ENCODE measurements at places on chromosomes 7 and 10. TPM values are rescaled to one million over a fixed set of nuclear protein-coding genes. Genes with fewer than 3 reads are reported as not detected.
A peak's percentile ranks its signal among the peaks of the same experiment; 100 is the strongest.

The ADRB1 gene
- total RNA-seq = 12.9 TPM

The VAX1 gene
- total RNA-seq = 4.6 TPM

The CFAP58 gene
- 2.0 TPM for total RNA-seq

DNA sequence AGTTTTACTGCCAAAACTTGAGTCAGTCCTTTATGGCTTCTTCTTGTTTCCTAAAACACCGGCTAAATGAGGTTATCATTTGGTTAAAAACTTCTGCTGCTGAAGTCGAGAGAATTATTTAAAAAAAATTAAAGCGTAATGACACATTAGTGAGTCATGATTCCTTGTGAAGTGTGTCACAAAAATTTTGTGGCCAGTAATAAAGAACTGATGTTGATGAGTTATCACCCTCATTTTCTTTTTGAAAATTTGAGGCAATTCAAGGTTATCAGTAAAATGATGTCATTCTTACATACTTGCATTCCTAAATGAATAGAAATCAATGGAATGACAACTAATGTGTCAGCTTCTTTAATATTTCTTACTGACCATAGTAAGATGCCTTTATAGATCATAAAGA lies 427.4 kb downstream of the SORCS3 start:
- DNase-seq = no peak
- no peaks in the 10 kb centered on the region for H3K36me3 ChIP-seq
- peaks cover 2% of the 10 kb centered on the region for H3K27me3 ChIP-seq
- no peak overlapping the region for H3K4me3 ChIP-seq
- no peak overlapping the region for H3K27ac ChIP-seq
- H3K4me1 ChIP-seq = no peaks in the 10 kb centered on the region

DNA sequence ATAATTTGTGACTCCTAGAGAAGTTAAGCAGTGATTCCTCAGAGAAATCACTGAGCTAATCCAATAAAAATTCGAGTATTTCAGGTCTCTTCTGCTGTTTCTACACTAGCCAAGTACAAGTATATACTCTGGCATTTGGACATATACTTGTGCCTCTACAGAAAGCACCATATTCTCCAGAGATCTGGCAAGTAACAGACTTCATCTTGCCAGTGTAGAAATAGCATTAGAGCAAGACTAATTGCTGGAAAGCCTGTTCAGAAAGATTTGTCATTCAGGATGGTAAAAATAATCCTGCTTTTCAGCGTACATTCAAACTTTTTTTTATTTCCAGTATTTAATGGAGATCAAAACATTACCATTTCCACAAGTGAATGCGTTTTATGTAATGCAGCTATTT lies 410.8 kb upstream of the ETV1 start:
- H3K4me3 ChIP-seq = no peak overlapping the region
- H3K4me1 ChIP-seq = no peaks in the 10 kb centered on the region
- no peak overlapping the region for H3K27ac ChIP-seq

DNA sequence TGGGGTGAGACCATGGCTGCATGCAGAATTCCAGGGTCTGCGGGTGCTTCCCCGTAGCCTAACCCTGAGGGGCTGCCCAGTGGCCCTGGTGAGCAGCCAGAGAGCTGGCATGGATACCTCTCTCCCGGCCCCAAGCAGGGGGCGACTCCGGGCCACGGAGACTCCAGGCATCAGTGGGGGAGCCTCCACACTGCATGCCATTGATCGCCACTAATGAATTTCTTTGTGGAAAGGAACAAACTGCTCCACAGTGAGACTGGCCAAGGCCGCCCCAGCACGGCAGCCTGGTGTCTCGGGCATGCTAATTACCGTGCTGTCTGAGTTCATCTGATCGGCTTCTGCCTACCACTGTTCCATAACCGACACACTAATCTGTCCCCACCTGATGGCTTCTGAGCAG lies 184.4 kb downstream of the GRID1 start:
- peaks cover 13% of the 10 kb centered on the region for H3K27me3 ChIP-seq
- no peak for DNase-seq
- no peak overlapping the region for H3K27ac ChIP-seq
- H3K4me1 ChIP-seq = no peaks in the 10 kb centered on the region
- no peak overlapping the region for H3K4me3 ChIP-seq
- H3K36me3 ChIP-seq = no peaks in the 10 kb centered on the region

DNA sequence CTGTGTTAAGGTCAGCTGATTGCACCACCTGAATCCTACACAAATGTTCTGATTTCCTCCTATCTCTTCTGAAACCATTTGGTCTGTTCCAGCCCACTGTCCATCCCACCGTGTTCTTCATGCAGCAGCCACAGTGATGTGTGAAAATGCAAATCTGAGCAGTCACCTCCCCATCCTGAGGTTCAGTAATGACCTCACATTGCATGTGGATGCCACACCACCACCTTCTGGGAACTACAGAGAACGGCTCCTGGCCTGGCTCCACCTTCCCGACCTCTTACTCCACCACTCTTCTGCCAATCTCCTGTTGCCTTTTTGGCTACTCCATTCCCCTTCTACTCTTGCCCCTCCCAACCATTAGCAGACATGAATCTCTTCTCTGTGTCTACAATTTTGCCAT lies 244.4 kb downstream of the TNS3 start:
- H3K27me3 ChIP-seq = no peaks in the 10 kb centered on the region
- DNase-seq = no peak
- H3K4me3 ChIP-seq = no peak overlapping the region
- no peak overlapping the region for H3K27ac ChIP-seq
- H3K36me3 ChIP-seq = peaks cover 56% of the 10 kb centered on the region
- peaks cover 13% of the 10 kb centered on the region for H3K4me1 ChIP-seq

DNA sequence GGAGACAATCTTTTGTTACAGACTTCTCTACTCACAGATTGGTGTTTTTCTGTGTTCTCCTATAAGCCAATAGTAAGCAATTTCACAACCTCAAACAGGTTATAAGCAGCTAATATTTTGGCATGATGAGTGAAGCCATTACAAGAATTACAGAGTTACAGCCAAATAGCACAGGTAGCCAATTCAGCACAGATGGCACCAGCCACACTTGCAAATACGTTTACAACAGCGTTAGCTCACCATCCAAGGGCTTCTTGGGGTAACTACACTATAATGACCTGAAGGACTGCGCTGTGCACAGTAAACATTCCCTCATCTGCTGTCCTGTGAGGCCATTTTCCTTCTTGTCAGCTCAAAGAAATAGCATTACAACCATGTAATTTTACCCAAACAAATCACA lies 428.6 kb downstream of the TCERG1L start:
- no peak for DNase-seq
- no peak overlapping the region for H3K4me3 ChIP-seq
- H3K27ac ChIP-seq = no peak overlapping the region
- H3K36me3 ChIP-seq = no peaks in the 10 kb centered on the region
- no peaks in the 10 kb centered on the region for H3K4me1 ChIP-seq

- no peak for DNase-seq
- no peaks in the 10 kb centered on the region for H3K36me3 ChIP-seq
- H3K4me1 ChIP-seq = peaks cover 27% of the 10 kb centered on the region
These were observed 588 bp downstream of the SAP25 start for GRCh38 chr7:100572949-100573675.

GRCh38 chr10:4688601-4689000 lies 137.4 kb upstream of the AKR1E2 start:
- no peaks in the 10 kb centered on the region for H3K36me3 ChIP-seq
- no peak for DNase-seq
- peak overlapping the region; percentile 89 for H3K27ac ChIP-seq
- H3K4me1 ChIP-seq = peaks cover 15% of the 10 kb centered on the region
- H3K4me3 ChIP-seq = no peak overlapping the region
- H3K27me3 ChIP-seq = no peaks in the 10 kb centered on the region

GRCh38 chr7:30249986-30250774 lies 34.2 kb upstream of the ZNRF2 start:
- no peak overlapping the region for H3K27ac ChIP-seq
- H3K4me1 ChIP-seq = no peaks in the 10 kb centered on the region
- no peaks in the 10 kb centered on the region for H3K36me3 ChIP-seq
- no peak for DNase-seq

DNA sequence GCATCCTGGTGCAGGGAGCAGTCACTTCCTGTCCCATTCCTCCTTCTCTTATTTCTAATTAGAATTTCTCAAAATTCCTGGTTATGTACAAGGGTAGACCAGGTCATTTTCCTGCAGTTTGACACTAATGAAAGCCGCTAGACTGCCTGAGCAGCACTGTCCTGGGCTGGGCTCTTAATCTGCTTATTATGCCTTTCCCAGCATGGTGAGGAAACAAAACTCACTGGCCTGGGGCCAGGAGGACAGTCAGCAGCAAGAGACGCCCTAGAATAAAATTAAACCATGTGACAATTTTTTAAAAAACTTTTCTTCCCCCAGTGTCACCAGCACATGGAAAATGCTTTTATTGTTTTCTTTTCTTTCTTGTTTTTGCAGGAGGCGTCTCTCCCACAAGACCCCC lies 647.5 kb downstream of the TYW1 start:
- no peaks in the 10 kb centered on the region for H3K4me1 ChIP-seq
- DNase-seq = no peak
- no peaks in the 10 kb centered on the region for H3K36me3 ChIP-seq
- no peak overlapping the region for H3K4me3 ChIP-seq
- H3K27me3 ChIP-seq = no peaks in the 10 kb centered on the region

DNA sequence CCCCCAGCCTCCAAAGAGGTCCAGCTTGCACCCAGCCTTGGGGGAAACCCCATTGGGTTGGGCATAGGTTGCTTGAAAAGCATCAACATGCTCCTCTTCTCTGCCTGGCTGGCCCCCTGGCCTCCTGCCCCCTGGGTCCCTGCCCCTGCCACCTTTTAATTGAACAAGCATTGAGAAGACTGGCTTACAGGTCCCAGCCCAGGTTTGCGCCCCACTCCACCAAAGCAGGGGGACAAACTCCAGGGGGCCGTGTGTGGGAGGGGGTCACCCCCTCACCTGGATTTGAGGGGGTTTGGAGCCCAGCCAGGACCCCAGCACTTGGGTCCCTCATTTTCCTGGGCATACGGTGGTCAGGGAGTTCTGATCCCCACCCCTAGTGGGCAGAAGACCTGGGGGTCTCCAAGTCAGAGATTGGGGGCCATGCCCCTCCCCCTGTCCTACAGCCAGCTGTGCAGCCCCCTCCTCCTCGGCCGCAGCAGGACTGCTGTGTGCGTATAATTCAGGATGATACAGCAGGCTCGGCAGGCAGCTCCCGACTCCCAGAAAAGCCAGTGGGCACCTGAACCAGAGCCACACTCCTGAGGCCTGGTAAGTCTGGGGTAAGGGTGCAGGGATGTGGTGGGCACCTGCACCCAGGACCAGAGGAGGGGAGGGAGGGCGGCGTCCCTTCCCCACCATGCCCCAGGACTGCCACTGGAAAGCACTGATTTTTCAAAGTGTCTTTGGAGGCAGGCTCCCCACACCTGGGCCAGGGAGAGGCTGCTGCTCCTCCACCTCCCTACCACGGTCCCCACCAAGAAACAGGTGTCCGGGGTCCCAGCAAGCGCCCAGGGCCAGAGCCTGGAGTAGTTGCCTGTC lies 1.7 kb downstream of the ELFN1 start:
- no peak overlapping the region for H3K27ac ChIP-seq
- no peak overlapping the region for H3K4me3 ChIP-seq
- DNase-seq = no peak
- H3K27me3 ChIP-seq = no peaks in the 10 kb centered on the region
- peaks cover 28% of the 10 kb centered on the region for H3K4me1 ChIP-seq

DNA sequence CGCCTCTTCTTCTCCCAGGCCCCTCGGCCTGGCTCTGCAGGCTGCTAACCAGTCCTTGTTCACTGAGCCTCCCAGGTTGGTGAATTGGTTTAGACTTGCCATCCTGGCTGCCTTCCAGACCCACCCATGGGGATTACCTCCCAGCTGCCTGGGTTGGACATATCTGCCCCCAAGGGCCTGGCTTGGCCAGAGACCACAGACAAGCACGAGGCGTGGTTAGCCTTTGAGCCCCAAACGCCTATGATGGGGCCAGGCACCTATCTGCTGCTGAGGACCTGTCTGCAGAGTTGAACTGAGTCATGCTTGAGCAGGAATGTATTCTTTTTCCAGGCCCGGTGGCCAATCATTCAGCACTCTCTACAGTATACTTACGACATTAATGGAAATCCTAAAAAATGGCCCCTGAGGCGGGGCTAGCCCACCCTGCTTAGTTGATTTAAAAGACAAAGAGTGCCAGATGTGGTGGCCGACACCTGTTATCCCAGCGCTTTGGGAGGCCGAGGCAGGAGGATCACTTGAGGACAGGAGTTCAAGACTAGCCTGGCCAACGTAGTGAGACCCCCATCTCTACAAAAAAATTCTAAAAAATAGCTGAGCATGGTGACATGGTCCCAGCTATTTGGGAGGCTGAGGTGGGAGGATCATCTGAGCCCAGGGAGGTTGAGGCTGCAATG lies 361.5 kb downstream of the FRMD4A start:
- no peak for DNase-seq
- no peak overlapping the region for H3K4me3 ChIP-seq
- no peaks in the 10 kb centered on the region for H3K27me3 ChIP-seq
- H3K36me3 ChIP-seq = no peaks in the 10 kb centered on the region
- H3K27ac ChIP-seq = no peak overlapping the region

- H3K4me3 ChIP-seq = no peak overlapping the region
- no peak for DNase-seq
- peak overlapping the region; percentile 5 for H3K27ac ChIP-seq
- no peaks in the 10 kb centered on the region for H3K27me3 ChIP-seq
These were observed 150.9 kb downstream of the SEMA3A start for GRCh38 chr7:84043661-84044191.

DNA sequence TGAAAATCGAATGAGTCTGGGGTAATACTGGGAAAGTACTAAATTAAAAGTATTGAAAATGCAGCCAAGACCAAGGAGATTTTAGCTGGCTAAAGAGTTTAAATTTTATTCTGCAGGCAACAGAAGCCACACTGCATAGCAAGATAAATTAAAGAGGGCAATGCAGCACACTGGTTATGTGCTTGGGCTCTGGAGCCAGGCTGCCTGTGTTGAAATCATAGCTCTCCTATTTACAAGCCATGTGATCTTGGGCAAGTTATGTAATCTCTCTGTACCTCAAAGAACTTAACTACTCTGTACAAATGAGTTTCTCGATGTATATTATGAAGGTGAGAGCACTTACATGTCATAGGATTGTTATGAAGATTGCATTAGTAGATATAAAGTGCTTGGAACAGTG lies 9.9 kb downstream of the SLC25A13 start:
- no peak overlapping the region for H3K27ac ChIP-seq
- no peak for DNase-seq
- no peaks in the 10 kb centered on the region for H3K27me3 ChIP-seq
- H3K4me3 ChIP-seq = no peak overlapping the region
- H3K36me3 ChIP-seq = no peaks in the 10 kb centered on the region

DNA sequence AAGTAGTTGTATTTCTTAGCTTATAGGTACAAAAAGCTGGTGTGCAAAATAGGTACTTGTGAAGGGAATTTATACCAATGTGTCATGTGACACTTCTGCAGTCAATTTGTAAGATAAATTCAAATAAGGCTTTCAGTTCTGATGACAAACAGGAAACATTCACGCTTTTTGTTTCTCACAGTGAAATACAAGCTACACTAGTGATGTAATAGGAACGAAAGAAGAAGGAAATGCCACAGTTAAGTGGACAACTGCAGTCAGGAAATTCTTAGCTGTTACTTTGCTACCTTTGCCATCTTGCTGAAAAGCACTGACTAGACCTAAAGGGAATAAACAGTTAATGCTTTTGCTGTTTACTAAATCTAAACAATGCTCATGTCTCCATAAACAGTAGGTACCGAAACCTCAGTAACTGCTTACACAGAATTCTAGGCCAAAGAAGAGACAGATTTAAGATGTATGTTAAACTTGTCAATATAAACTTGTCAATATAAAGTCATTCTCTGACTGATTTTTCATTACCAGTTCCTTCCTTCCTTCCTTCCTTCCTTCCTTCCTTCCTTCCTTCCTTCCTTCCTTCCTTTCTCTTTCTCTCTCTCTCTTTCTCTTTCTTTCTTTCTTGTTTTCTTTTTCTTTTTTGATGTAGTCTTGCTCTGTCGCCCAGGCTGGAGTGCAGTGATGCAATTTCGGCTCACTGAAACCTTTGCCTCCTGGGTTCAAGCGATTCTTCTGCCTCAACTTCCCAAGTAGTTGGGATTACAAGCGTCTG lies 10.1 kb downstream of the OTUD1 start:
- no peak for DNase-seq
- H3K27me3 ChIP-seq = no peaks in the 10 kb centered on the region
- H3K4me3 ChIP-seq = no peak overlapping the region
- H3K4me1 ChIP-seq = no peaks in the 10 kb centered on the region

All from Panc1 (cell line).